Stimulated activated CD8-positive, alpha-beta memory T cell treated with anti-CD3 and anti-CD28 coated beads, Interleukin-4, amount 100 ng/mL, for 24 hours (primary cell): ENCODE measurements at places on chromosomes 7 and 10.

GRCh38 chr10:130377986-130378540 lies 241.9 kb downstream of the GLRX3 start:
- no peak for DNase-seq

DNA sequence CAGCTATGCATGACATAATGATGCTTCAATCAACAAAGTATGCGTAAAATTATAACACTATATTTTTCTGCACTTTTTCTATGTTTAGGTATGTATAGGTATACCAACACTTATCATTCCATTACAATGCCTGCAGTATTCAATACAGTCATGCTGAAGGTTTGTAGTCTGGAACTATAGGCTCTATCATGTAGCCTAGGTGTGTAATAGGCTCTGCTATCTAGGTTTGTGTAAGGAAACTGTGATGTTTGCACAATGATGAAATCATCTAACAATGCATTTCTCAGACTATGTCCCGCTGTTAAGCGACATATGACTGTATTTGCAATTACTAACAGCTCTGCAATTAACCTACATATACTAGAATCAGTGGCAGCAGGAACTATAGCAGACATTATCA lies 1447.5 kb downstream of the GATA3 start:
- DNase-seq = no peak

GRCh38 chr7:51640841-51641240 lies 324.2 kb upstream of the COBL start:
- DNase-seq = no peak

DNA sequence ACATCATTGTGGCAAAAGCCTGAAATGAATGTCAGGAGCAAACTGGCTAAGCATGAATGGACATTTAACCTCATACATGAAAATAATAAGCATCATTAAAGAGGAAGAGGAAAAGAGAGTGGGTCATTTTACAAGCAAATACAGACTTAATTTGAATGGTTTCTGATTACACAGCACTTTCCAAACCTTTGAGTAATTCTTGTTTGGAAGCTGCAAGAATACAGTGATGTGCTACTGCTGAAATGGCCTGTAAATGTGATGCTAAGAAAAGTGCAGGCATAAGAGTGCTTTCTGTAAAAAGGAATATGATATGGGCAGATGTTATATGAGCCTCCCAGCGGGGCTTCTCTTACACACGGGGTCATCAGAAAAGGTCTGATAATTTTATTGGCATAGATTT lies 30.2 kb downstream of the TAS2R16 start:
- DNase-seq = no peak

GRCh38 chr10:96280859-96281258 lies 9.5 kb upstream of the BLNK start:
- DNase-seq = no peak

DNA sequence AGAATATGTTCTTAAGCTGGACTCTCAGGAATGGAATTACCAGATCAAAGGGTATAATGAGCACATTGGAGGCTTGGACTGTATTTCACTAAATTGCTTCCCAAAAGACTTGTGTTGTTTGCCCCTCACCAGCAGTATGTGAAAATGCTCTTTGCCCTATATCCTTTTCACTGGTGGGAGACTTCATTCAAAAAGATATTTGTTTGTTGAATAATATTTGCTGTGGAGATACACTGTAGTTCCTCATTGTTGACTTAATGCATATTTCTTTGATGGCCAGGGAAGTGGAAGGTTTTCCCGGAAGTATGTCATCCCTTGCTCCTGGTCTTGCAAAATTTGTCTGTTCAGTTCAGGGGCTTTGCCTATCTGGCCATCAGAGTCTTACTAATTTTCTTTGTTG lies 19.4 kb downstream of the GSTO2 start:
- DNase-seq = no peak

GRCh38 chr7:139718859-139719258 lies 58.9 kb downstream of the HIPK2 start:
- no peak for DNase-seq

GRCh38 chr7:141354251-141354650 lies 197.0 kb upstream of the AGK start:
- DNase-seq = no peak

DNA sequence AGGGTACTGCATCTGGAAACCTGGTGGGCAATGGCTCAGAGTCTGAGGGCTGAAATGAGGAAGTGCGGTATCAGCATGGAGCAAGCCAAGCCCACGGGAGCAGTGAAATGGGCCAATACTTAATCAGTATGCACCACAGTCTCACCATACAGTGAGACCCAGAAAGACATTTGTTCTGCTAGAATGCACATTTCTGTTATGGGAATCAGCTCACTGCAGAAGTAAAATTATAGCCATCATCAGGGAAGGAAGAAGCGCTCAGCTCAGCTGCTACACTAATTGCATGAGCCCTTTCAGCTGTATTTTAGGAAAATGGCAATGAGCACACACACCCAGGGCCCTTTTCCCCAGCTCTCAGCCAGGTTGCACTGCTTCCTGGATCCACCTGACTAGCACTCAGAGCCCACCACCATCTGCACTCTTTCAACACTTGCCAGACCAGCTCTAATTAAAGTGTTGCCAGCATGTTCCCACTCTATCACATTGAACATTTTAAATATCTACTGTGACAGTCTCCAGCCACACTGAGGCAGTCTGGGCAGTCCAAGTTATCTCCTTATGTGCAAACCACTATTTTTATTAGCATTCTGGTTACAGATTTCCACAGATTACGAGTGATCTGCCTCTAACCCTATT lies 44.2 kb upstream of the PIK3AP1 start:
- DNase-seq = no peak

GRCh38 chr7:116027786-116028185 lies 2.8 kb downstream of the TFEC start:
- no peak for DNase-seq

GRCh38 chr10:65291286-65291685 lies 1634.5 kb upstream of the LRRTM3 start:
- no peak for DNase-seq

DNA sequence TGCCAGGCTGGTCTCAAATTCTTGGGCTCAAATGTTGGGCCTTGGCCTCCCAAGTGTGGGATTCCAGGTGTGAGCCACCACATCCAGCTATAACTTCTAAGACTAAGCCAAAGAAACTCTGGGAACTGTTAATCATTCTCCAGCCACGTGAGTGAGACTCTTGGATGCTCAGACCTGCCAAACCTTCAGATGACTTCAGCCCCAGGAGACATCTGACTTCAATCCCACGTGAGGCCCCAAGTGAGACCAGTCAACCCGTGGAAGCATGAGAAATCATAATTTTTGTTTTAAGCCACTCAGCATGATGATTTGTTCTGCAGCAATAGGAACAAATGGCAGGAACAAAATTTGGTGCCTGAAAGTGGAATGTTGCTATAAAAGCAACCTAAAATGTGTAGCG lies 4.3 kb upstream of the PCBD1 start:
- no peak for DNase-seq

DNA sequence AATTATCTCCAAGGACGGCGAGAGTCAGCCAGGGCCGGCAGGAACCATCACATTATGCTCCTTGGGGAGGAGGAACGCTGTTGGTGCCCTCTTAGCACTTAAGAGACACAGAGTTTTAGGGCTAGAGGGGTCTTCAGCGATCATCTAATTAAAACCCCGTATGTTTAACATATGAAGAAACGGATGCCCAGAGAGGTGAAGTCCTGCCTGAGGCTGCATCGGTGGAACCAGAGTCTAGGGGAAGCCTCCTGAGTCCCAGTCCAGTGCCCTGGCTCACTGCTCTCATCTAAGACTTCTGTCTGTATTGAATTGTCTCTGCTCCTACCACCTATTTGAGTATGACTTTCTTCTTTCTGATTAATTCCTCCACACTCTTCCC lies 688 bp upstream of the ABCB4 start:
- no peak for DNase-seq

- no peak for DNase-seq
Measured at GRCh38 chr10:31930023-31930751, 1.6 kb upstream of the ARHGAP12 start.
